Activated CD8-positive, alpha-beta memory T cell treated with anti-CD3 and anti-CD28 coated beads for 1 hour (primary cell): ENCODE measurements at places on chromosomes 5 and 9.

GRCh38 chr5:169635936-169636335, 1.1 kb upstream of the DOCK2 start:
- no peak for DNase-seq

DNA sequence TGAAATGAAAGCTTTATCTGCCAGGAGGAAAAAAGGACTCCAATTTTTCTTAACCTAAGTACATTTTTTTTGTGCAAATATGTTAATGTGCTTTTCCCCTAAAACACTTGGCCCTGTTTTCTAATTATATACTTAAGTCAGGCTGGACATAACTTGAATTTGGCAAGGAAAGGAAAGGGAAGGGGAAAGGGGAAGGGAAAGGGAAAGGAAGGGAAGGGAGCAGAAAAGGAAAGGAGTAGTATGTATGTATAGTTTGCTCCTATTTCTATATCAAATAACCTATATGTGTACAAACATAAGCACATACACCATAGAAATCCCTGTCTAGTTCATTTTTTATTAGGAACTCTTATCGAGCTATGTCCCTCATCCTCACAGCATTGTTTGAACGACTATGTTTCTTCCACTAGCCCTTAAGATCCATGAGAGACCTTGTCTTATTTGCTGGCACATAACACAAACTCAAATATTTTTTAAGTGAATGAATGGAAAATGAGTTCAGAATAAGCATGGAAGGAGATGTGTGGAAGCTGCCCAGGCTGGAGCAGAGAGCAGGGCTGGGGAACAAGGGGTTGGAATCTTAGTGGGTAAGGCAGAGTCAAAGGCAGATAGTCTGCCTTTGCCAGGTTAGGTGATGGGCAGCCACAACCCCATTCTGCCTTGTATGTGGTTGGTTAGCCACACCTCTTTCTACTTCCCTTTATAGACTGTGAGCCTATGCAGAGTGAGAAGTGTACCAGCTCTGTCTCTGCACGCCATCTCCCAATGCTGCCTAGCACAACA, 70.0 kb downstream of the KLHL3 start:
- DNase-seq: no peak

GRCh38 chr5:122056913-122057312, 21.1 kb downstream of the LOX start:
- no peak for DNase-seq

- no peak for DNase-seq
These were observed 52.5 kb downstream of the SHB start for GRCh38 chr9:38016375-38017135.

DNA sequence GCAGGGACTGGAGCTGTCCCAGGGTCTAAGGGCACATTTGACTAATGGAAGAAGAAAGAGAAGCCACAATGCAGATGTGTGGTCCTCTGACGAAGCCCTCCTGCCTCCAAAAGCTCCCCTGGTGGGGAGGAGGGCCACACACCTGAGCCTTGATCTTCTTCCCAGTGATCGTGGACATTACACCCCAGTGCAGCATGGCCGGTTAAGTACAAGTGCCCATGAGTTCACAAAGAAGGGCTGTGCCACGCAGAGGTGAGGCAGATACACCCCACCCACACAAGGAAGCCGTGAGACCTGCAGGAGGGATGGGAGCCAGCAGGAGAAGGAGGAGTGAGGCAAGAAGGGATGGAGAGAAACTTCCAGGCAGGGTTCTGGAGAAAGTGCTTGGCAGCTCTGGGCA, 199.0 kb upstream of the MVB12B start:
- no peak for DNase-seq

DNA sequence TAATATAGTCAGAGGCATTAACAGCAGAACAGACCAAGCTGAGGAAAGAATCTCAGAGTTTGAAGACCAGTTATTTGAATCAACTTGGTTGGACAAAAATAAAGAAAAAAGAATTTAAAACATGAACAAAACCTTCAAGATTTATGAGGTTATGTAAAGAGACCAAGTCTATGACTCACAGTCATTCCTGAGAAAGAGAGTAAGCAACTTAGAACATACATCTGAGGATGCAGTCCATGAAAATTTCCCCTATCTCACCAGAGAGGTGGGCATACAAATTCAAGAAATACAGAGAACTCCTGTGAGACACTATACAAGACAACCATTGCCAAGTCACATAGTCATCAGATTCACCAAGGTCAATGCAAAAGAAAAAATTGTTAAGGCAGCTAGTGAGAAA, 17.4 kb upstream of the C9orf72 start:
- no peak for DNase-seq
